ENCODE measurements at places on chromosomes 7 and 10.

DNA sequence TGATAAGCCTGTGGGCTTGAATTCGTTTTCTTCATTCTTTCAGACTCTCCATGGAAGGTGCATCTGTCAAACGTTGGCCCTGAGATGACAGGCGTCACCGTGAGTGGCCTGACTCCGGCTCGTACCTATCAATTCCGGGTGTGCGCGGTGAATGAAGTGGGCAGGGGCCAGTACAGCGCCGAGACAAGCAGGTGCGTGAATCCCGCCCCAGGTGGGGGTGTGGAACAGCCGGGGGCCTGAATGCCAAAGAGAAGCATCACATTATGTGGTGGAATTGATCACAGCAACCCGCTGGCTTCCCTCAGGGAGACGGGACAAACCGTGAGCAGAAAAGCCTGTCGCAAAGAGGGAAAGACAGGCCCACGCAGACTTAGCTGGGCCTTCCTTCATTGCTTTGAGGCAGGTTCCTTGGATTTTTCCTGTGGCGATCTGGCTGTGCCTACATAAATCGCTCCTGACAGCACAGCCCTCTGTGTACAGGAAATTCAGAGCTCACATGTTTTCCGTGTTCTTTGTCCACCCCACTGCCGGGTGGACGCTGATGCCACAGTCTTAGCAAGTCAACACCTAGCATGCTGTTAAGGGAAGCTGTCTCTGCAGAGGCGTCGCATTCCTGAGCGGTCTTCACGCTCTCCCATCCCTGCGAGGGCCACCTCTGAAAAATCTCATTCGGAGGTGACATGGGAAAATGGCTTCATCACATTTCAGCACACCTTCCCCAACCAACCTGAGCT lies 671.0 kb upstream of the FOXK1 start:
- no peak for DNase-seq

- no peak for DNase-seq
Observed at GRCh38 chr7:40839881-40840280, 705.1 kb downstream of the SUGCT start.

- DNase-seq: no peak
Observed at GRCh38 chr10:62047960-62048383, 146.5 kb downstream of the ARID5B start.

- no peak for DNase-seq
Observed at GRCh38 chr7:55405856-55406541, 40.9 kb downstream of the LANCL2 start.

- no peak for DNase-seq
Observed at GRCh38 chr10:51023636-51024035, 50.7 kb upstream of the PRKG1 start.

DNA sequence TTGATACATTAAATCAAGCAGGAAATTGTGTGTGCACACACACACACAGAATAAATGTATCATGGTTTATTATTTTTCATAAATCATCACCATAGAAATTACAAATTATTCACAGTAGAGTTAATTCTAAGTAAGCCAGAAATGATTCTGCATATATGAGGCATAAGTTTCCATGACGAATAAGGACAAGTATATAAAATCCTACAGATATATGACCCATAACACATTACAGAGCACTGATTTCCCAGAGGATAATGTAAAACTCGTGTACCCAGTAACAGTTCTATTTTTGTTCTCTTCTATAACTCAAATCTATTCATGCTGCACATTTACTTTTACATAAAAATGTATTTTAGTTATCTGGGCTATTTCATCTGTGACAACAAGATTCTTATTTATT lies 169.7 kb downstream of the LRRTM3 start:
- DNase-seq: no peak

GRCh38 chr10:71058308-71058707 lies 154.1 kb upstream of the UNC5B start:
- no peak for DNase-seq

DNA sequence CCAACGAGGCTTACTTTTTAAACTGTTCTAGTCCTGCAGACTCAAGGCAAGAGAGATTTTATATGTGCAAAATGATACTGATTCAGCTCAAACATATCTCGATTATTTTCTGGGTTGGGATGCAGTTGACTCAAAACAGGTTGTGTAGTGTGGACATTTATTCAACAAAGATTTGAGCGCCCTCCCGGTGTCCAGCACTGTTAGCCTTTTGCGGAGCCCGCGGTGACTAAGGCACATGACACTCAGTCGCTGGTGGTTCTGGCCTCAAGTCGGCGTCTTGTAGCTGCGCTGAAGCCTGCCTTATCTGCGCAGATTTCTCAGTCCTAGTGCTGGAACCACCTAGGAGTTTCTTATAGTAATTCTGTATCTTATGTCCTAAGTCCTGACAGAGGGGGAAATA lies 938 bp upstream of the CADPS2 start:
- DNase-seq: no peak

DNA sequence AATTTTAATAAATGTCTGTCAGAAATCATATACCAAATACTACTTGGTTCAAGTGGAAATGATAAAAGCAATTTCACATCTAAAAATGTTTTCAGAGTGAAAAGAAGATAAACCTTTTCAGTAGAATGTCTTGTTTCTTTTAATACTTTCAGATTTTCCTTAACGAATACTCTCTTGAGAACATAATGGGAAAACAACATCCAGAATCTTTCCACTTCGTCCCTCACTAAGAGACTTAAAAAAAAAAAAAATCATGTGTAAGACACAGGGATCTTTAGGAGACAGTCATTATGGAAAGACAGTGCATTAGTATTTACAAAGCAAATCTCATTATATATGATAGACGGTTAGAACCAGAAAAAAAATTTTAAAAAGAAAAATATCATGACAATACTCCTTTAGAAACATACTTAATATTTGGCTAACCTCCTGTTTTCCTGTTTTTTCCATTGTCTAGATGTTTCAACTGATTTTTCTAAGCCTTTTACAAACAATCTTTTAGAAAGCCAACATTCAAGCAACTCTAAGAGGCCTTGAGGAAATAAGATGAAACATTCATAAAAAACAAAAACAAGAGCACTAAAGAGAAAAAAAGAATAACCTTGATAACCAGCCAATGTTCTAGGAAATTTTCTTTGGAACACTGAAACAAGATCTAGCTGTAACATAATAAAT lies 339.9 kb upstream of the LRRN3 start:
- no peak for DNase-seq

- DNase-seq: no peak
Observed at GRCh38 chr10:31669357-31669756, 259.3 kb downstream of the ARHGAP12 start.

DNA sequence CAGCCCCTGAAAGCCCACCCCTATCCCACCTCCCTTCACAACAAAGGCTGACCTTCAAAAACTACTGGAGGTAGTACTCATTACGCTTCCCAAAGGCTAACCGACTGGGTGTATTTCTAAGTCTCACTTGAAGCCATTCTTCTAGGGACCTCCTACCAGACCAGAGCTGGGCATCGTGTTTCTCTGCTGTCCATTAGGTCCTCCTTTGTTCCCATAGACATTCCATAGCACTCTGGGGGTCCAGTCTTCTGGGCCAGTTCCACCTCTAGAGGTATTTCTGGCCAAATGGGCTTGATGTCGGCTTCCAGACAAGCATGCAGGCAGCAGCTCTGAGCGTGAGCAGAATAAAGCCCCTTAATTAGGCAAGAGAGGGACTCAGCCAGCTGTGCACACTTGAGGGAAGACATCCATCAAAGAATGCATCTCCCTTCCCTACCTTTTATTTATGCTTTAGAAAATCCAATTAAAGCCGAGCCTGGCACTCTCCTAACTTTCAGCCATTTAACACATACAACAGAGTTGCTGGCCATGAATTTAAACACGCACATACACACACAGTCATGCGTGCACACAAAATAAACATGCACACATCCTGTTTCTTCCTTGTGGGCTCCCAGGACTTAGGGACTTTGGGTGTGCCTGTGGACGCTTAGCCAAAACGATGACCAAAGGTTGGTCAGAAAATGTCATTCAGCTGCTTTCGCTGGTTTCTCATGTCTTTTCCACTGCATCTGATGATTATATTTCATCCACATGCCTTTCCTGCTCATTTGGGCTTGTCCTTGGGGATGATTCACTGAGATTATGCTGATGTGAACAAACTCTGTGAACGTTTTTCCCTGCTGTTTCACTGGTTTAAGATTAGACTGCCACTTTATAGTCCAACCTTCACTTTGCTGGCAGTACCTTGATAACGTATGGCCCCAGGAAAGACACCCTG lies 362.0 kb upstream of the NFE2L3 start:
- DNase-seq: no peak

GRCh38 chr7:151960449-151960848 lies 4.2 kb downstream of the GALNTL5 start:
- DNase-seq: no peak

DNA sequence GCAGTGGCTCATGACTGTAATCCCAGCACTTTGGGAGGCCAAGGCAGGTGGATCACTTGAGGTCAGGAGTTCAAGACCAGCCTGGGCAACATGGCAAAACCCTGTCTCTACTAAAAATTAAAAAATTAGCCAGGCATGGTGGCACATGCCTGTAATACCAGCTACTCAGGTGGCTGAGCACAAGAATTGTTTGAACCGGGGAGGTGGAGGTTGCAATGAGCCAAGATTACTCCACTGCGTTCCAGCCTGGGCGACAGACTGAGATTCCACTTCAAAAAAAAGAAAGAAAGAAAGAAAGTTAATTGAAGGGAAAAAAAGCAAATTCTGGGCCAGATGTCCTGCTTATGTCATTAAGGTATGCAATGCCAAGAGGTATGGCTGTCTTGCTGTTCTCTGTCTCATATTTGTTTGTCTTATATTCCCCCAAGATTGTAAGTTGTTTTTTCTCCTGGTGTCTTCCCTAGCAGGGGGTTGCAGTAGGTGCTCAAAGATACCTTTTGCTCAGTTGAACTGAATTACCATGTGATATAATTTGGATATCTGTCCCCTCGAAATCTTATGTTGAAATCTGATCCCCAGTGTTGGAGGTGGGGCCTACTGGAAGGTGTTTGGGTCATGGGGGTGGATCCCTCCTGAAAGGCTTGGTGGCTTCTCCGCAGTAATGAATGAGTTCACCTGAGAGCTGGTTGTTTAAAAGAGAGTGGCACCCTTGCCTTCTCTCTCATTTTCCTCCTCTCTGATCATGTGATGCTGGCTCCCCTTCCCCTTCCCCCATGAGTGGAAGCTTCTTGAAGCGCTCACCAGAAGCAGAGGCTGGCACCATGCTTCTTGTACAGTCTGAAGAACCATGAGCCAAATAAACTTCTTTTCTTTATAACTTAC lies 60.9 kb downstream of the MYOF start:
- DNase-seq: no peak

- DNase-seq: no peak
Observed at GRCh38 chr7:39062811-39063210, 85.1 kb downstream of the POU6F2 start.

DNA sequence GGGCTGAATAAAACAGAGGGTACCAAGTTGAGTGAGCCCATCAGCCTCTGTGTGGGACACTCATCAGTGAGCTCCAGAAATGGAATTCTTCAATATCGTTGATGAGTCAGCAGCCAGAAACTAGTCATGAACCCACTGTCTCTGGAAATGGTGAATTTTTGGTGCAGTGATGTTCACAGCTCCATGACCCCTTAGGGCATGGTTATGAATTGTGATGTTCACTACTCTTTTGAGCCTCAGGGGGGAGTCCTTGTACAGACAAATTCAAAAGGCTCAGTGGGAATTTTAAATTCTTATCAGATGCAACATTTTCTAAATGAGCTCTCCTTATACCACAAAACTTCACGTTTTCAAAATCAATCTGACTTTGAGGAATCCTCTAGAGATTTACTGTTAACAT lies 335.7 kb downstream of the PHTF2 start:
- no peak for DNase-seq

- no peak for DNase-seq
Observed at GRCh38 chr10:22552888-22553378, 161.4 kb downstream of the PIP4K2A start.

DNA sequence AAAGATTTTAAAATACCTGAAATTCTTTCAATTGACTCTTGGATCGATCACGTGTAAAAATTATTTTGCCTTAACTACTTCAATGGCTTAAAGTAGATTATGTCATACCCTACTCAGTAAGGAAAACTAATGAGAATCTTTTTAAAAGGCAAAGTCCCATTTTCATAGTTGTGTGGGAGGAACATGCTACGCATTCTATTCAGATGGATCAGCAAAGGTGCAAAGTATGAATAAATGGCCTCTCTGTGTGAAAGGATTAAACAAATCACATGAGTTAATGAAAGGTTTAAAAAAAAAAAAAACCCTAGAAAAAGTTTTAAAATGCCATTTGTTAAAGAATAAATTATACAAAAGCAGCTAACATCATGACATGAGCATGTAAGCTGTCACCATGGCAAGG lies 77.1 kb downstream of the ENO4 start:
- no peak for DNase-seq

GRCh38 chr7:121313793-121314676 lies 14.8 kb upstream of the WNT16 start:
- DNase-seq: no peak

DNA sequence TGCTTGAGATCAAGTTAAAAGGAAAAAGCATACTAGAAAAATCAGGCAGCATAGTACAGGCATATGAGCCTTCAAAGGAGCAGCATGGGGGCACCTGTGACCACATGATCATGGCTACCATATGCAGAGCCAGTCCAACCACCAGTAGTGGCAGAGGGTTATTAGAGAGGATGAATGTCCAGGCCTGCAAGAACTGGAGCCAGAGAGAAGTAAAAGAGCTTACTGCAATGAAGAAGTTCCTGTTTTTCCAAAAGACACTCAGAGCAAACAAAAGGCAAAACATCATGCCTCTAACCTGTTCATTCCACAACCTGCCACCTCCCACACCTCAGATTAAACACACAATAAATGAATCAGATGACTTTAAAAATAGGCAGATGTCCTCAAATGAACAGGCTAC lies 99.6 kb upstream of the NAMPT start:
- DNase-seq: no peak

GRCh38 chr10:729213-729612 lies 39.7 kb upstream of the DIP2C start:
- DNase-seq: no peak

- DNase-seq: no peak
Observed at GRCh38 chr7:90660819-90661218, 64.7 kb downstream of the CDK14 start.

DNA sequence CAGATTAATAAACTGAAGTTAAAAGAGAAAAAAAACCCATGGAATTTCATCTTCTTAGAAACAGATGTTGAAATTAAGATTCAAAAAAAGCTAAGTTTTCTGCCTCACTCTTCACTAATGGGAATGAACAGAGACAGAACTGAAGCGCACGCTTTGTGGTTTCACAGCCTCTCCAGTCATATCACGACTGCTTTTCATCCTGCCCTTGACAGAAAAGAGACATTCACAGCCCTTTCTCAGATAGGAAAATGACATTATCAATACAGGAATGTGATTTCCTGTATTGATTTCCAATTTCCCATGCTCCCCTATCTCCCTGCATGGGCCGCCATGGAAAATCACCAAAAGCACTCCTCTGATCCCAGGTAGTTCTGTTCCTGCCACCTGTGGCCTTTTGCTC lies 108.2 kb downstream of the PFKFB3 start:
- DNase-seq: no peak

All from stimulated activated CD8-positive, alpha-beta memory T cell treated with anti-CD3 and anti-CD28 coated beads, Interleukin-12 subunit alpha, Interleukin-12 subunit beta, amount 100 ng/mL, for 4 hours (primary cell).